ENCODE measurements at places on chromosomes 7 and 10.

DNA sequence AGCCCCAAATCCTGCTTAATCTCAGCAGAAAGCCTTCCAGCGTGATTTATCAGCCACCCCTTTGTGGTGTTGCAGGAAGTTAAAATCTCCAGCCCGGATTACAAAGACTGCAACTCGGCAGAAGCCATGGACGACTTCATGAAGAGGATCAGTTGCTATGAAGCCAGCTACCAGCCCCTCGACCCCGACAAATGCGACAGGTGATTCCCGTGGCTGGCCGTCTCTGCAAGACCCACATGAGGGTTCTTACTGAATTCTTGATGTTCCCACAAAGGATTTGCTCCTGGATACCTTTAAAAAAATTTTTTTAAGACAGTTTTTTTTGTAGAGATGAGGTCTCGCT is 16.7 kb downstream of the PFKFB3 start:
- DNase-seq = no peak

GRCh38 chr10:69092959-69093850 is 5.3 kb downstream of the SRGN start:
- DNase-seq = no peak

GRCh38 chr10:498760-499435 is 190.6 kb downstream of the DIP2C start:
- no peak for DNase-seq

- DNase-seq = no peak
Measured at GRCh38 chr10:34298346-34298818, 516.7 kb downstream of the PARD3 start.

- DNase-seq = no peak
Measured at GRCh38 chr10:6741541-6741941, 161.5 kb upstream of the PRKCQ start.

GRCh38 chr7:17307969-17308648 is 9.7 kb downstream of the AHR start:
- no peak for DNase-seq

DNA sequence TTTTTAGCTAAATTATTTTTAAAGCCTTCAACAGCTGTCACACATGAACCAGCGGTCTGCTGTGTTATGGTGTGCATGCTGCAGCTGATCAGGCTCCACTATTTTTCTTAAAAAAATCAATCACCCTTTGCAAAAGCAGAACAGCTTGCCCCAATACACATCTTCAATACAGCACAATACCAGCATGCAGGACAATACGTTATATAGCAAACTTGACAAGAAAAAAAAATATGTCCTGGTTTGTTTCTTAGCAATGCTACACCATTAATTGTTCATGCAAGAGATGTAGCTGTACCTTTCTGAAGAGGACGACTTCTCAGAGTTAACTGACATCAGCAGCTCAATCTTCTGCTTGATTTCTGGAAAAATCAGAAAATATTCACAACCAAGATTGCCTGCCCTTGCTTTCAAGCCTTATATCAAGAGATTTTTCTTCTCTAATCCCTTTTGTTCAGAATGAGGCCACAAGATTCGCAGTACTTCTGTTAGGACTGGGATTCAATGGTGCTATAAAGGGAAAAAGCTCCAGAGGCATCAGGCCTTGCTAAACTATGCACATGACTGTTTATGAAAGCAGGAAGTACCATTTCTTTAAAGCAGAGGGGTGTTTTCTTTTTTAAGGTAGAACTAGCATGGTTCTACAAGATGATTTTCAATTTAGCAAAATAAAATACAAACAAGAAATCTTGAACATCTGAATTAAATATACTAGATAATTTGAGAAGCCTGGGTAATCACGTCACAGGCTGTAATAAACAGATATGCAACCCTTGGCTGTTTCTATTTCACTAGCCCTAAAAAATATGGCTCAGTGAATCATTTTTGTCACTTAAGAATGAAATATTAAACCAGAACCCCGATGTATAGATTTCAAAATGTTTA is 120.0 kb downstream of the SRPK2 start:
- DNase-seq = peak; percentile 30

- no peak for DNase-seq
Measured at GRCh38 chr10:69498711-69499471, 47.6 kb downstream of the TSPAN15 start.
